Progenitor cell of endocrine pancreas (in vitro differentiated cells): ENCODE measurements at places on chromosomes 3 and 15. TPM values are rescaled to one million over a fixed set of nuclear protein-coding genes. Genes with fewer than 3 reads are reported as not detected.

- no peak for DNase-seq
These were observed 82.0 kb downstream of the MYLK start for GRCh38 chr3:123802007-123802625.

DNA sequence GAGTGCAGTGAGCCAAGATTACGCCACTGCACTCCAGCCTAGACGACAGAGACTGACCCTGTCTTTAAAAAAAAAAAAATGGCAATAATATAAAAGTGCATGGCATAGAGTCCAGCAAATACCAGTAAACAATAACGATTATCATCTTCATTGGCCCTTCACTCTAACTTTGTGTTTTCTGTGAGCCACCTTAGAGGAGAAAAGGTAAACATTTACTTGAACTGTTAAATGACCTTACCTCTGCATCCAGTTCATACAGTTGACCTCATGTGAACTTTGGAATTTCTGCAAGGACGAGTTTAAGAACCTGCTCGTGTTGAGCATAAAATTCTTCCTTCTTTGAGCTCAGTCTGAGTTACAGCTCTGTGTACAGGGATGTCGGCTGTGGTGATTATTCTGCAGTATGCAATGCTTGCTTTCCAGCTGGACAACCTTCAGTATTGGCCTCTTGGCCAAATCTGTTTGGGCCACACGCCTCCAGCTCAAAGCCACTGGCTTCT, 56.6 kb downstream of the RLBP1 start:
- no peak for DNase-seq

DNA sequence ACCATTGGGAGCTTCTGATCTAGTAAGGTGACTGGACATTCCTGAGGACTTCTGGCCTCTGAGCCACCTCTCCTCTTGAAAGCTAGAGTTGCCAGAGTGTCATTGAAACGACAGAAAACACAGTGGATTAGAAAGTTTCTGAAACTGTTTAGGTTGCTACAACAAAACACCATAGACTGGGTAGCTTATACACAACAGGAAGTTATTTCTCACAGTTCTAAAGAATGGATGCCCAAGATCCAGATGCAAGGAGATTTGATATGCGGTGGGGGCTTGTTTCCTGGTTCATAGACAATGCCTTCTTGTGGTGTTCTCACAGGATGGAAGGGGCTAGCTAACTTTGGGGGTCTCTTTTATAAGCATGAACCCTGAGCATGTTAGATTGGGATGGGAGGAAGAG, 43.3 kb upstream of the ZNF385D start:
- no peak for DNase-seq

- no peak for DNase-seq
These were observed 15.9 kb upstream of the ARHGEF3 start for GRCh38 chr3:56817646-56818045.

DNA sequence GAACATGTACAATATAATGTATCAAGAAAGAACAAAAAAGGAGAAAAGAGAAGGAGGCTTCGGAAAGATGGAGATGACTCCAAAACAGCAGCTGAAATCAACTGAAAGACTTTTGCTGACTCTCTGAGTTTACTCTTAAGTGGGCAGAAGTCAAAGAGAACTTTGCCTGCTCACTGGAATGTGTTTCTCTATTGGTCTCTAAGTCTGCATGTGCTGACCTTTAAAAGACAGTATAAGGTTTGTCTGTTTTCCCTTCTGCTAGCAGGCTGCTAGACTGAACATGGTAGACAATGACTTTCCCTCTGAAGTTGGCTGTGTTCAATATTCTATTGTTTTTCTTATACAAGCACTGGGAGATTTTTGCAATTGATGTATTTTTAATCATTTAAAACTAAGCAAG, 7.2 kb upstream of the MAP4 start:
- no peak for DNase-seq

DNA sequence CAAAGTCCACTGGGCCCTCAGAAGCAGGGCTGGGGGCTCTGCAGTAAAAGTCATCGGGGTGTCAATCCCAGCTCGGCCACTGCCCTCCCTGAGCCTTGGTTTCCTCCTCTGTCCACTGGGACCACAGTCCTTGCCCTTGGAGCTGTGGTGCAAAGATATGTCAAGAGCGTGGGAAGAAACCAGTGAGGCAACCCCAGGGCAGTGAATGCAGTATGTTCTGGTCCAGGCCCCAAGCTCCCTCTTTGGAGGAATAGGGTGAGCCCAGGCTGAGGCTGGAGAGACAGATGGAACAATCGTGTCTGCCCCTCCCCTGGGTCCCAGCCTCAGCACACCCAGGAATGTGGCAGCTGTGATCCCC, 779 bp downstream of the GRIP2 start:
- no peak for DNase-seq

GRCh38 chr15:75104804-75105557, 81.6 kb downstream of the PPCDC start:
- no peak for DNase-seq

DNA sequence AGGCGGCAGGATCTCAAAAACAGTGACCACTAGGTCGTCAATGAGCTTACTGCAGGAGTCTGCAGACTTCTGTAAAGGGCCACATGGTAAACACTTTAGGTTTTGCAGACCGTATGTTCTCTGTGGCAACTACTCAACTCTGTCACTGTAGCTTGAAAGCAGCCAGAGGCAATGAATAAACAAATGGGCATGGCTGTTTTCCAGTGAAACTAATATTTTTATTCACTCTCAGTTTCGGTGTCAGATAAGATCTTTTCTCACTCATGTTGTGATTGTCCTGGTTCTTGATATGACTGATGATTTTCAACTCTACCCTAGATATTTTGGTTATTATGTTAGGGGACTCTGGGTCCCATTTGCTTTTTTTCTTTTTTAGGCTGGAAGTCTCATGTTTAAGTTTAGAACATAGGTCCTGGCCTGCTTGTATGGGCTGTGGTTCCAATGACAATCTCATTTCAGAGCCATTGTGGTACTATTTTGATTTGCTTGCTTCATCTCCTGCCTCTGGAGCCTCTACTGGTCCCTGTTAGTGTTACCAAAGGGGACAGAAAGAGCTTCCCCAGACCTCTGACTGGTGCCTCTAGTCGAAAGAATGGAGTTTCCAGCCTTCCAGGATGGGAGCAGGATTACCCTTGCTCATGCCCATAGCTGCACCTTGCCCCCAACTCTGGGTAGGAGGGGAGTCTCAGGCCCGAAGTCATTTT, 222.0 kb downstream of the STT3B start:
- DNase-seq = no peak

- DNase-seq = no peak
These were observed 104.5 kb downstream of the SST start for GRCh38 chr3:187565701-187566100.

DNA sequence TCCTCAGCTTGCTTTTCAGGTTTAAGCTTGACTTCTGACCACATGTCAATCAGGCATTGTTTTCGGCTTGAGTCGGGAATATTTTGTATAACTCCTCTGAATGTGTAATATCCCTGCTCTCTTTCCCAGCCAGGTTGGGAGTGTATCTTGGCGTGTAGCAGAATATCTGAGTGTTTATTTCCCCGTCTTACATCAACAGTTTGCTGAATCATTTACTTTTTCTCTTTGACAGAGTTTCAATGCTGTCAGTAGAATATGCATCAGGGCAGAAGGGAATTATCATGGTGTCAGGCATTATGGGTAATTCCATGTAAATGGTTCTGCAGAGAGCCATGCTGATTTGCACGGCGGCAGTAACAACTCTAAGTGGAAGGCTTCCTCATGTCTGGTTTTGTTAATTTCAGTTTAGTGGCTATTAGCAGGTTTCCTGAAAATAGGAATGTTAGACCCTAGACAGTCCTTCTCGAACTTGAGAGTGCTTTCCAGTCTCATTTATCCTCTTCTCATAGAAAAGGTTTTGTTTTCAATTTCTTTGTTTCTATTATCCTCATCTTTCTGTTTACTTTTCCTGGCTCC, 566.3 kb downstream of the AGBL1 start:
- DNase-seq = no peak

DNA sequence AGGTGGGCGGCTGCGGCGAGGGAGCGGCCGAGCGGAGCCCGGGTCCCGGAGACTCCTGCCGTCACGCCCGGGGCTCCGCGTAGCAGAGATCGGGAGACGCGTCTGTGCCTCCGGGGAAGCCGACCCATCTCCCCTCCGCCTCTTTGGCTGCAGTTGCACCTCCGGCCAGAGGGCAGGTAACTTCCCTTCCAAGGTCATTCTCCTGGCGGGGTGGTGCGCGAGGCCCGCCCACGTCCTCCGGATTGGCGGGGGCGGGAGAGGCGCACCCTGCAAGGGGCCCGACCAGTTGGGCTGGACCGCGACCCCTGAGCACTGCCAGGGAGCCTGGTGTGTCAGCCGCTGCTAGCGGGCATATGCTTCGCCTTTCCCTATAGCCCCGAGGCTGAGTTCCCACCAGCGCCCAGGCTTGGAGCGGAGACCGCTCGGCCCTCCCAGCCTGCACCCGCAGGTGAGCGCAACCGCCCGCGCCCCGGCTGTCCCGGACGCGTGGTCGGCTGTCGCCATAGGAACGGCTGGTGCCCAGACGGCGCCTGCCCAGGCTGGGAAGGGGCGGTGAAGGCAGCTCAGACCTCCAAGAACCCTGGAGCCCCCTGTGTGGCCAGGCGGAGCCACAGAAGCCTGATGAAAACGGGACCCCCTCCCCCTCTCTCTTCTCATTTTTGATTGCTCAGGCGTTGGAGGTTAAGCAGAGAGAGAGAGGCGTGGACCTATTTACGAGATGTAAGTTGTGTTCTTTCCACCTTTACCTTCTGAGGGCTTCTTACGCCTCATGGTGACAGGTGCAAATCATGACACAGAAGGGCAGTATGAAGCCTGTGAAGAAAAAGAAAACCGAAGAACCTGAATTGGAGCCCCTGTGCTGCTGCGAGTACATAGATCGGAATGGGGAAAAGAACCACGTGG, 453 bp downstream of the ZDHHC23 start:
- DNase-seq = peak; percentile 58

- no peak for DNase-seq
These were observed 311.9 kb downstream of the SHQ1 start for GRCh38 chr3:72536206-72536877.

GRCh38 chr3:106025151-106025722, 156.4 kb upstream of the CBLB start:
- no peak for DNase-seq

DNA sequence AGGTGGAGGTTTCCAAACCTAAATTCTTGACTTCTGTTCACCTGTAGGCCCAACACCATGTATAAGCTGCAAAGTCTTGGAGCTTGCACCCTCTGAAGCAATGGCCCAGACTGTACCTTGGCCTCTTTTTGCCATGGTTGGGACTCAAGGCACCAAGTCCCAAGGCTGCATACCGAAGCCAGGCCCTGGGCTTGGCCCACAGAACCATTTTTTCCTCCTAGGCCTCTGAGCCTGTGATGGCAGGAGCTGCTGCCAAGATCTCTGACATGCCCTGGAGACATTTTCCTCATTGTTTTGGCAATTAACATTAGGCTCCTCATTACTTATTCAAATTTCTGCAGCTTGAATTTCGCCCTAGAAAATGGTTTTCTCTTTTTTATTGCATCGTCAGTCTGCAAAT, 297.9 kb downstream of the OXSM start:
- DNase-seq = no peak

SHF gene
- total RNA-seq = 61.1 and 61.7 TPM in 2 replicates

GOLGA8T gene
- not detected in 2 replicates for total RNA-seq

BNC1 gene
- 0.58 and 0.67 TPM in 2 replicates for total RNA-seq

PCSK6 gene
- 1.8 and 3.6 TPM in 2 replicates for total RNA-seq

PTX3 gene
- total RNA-seq = 0.34 and 0.40 TPM in 2 replicates

ATP13A4 gene
- total RNA-seq = 6.8 and 8.1 TPM in 2 replicates

GPR176 gene
- total RNA-seq = 1.0 and 1.1 TPM in 2 replicates

HRG gene
- not detected in 2 replicates for total RNA-seq

AQR gene
- total RNA-seq = 43.3 and 44.9 TPM in 2 replicates
